ENCODE measurements at places on chromosomes 16 and 17.

DNA sequence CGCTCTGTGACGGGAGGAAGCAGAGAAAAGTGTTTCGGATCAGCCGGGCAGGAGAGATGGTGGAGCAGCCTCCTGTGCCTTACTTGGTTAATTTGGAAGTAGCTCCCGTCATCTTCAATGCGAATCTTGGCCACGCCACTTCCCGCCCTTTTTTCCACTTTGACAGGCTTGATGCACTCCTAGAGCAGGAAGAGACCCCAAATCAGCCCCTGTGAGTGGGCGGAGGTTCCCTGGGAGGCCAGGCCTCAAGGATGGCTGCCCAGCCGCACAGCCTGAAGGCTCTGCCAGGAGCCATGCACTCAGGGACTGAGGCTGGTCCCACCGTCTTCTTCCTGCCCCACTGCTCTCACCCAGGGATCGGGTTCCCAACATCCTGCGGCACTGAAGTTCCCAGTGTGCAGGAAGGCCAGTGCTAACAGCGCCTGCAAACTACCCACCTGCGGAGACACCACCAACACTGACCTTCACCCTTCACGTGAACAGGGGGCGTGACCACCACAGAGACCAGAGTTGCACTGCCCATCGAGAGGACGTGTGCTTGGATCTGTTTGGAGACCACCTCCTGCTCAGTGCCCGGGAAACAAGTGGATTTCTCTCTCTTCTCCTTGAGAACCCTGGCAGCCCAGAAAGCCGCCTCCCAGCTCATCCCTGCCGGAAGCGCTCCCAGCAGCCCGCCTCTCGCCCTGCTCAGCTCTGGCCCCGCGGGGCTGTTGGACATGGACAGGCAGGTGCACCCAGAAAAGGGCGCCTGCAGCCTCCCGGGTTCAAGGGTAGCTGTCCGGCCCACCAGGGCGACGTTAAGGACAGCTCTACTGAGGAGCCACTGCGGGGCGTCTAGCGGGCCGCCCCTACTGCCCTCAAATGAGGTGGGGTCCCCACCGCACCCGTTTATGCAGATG is 988 bp downstream of the CIAO3 start:
- no peak for DNase-seq

GRCh38 chr16:58109330-58109729 is 19.9 kb downstream of the CFAP20 start:
- DNase-seq: no peak

DNA sequence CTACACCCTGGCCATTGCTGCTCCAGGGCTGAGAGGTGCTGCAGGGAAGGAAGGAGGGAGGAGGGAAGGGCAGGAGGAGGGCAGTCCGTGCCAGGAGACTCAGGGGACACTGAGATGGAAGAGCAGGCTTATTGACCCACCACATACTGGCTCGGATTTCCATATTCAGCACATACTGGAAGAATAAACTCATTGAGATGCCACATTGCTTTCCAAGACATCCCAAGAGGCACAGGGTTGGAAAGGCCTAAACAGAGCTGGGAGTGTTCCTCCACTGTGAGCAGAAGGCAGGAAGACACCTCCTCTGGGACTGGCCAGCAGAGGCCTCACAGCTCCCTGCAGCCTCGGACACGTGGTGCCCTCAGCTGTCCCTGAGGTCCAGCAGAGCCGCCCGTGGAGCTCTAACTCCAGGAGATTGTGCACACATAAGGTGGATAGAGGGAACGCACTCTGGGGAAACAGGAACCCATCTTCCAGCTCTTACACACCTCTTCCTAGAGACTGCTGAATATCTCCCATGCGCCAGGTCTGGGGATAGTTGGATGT is 17.4 kb downstream of the CCDC182 start:
- no peak for DNase-seq

GRCh38 chr16:19118938-19119431 is 5.2 kb downstream of the ITPRIPL2 start:
- peak; percentile 56 for DNase-seq

DNA sequence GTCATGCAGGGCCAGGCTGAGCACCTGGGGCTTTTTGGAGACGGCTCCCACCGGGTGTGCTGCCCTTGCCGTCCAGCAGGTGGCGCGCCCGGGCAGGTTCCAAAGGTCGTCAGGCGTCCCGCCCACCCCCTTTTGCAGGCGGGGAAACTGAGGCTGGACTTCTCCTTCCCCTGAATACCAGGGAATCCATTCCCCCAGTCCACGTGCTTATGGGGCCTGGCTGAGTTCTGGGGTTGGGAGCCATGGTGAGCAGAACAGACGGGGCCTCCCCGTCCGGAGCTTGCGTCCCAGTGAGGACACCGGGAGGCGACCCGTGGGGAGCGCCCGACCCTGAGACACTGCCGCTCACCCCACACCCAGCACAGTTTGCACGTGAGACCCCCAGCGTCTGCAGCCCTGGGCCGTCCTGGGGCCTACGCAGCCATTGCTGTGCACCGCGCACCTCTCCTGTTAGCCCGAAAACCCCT is 51.8 kb upstream of the JPH3 start:
- peak; percentile 63 for DNase-seq

DNA sequence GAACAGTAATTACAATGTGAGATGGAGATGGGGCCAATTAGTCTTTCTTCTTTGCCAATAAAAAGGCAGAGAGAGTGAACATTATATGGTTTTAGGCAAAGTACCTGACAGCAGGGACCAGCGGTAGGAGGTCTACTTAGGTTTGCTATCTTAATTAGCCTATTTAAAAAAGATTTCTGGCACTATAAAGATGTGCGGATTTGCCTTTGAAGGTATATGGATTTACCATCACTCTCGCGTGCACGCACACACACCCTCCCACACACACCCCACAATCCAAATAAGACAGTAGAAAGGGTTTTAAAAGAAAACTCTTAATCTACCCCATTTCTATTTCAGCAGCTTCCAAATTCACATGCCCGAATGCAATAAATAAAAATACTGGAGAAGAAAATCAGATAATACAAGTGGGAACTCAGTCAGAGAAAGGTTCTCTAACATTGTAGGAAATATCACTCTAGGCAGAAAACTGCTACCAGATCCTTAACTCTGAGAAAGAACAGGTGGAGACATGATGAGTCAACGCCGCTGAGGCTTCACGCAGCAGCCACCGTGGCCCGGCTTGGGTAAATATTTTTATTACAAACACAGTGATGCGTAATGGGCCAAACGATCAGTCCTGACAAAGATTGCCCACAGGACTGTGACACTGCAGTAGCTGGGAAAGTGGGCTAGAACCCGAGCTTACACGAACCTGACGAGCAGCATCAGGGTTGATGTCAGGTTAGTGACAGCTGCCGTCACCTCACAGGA is 66.6 kb upstream of the AXIN2 start:
- no peak for DNase-seq

DNA sequence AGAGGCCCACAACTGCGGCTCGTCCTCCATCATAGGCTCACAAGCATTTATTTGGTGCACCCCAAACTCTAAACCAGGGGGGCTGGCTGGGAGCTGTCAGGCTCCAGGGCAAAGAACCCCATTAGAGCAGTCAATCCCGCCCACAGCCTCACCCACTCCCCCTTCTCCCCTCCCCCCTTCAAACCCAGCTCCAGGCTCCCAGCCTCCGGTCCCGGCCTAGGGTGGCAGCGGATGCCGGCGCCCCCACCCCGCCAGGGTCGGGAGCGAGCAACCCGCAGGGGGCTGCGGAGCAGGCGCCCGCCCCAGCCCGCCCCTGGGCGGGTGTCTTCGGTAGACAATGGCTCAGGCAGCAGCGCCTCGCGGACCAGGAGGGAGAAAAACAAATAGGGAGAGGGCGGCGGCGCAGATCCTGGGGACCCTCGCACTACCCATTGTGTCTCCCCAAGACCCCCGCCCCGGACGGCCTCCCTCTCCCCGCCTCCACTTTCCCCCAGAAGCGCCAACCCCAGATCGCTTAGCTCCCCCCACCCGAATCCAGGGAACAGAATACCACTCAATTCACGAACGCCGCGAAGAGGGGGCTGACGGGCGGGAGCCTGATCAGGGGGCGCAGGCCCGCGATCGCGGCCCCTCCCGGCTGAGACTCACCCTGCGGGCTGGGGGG is 572 bp downstream of the FAM171A2 start:
- DNase-seq: no peak

GRCh38 chr17:36188891-36189306 is 7.7 kb downstream of the CCL3L1 start:
- DNase-seq: peak; percentile 77

DNA sequence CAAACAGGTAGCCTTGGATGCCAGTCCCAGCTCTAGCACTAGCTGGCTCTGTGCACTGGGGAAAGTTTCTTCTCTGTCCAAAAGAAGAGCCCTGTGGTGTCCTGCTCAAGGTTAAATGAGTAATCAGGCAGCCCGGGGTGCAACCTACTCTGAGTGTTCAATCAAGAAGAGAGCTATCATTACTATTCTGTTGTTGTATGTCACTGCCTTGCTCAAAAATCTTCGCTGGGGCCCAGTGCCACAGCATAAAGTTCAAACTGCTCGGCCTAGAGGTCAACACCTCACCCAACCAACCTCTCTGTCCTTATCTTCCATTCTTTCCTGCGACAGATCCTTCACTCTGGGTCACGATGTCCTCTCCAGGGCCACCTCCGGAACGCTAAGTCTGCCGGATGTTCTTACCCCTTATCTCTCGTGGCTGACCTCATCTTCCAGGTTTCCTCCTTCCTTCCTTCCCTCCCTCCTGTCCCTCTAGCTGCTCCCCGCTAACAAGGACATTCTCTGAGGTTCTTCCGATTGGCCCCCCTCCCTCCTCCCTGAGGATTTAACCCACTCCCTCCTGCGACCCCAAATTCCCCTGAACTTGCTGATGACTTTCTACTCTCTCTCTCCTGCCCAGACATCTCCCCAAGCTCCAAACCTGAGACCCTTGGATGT is 4.4 kb downstream of the FDXR start:
- DNase-seq: no peak

DNA sequence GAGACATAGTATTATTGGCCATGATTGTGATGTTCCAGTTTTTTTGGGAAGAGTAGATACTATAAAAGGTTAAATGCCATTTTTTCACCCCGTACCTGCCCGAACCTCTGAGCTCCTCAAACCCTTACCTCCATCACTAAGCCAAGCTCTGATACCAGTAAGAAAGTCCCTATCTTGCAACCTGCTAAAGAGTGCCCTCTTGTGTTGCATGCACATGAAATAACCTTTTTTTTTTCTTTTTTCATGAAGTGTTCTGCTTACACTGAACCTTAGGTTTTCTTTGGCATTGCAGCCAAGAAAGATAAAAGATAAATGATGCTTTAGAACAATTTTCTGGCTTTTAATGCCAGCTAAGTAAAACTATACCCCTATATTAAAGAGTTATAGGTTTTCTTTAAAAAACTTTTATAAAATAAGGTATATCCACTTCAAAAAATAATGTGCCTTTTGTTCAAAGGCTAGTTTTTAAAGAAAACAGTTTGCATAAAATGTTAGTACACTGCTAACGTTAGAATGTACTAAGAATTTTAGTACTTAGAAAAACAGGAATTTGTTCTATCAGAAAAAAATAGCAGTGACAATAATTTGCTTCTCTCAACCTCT is 295.3 kb upstream of the PMFBP1 start:
- peak; percentile 4 for DNase-seq

GRCh38 chr16:1812732-1813163 is 13.9 kb downstream of the HAGH start:
- DNase-seq: peak; percentile 79

DNA sequence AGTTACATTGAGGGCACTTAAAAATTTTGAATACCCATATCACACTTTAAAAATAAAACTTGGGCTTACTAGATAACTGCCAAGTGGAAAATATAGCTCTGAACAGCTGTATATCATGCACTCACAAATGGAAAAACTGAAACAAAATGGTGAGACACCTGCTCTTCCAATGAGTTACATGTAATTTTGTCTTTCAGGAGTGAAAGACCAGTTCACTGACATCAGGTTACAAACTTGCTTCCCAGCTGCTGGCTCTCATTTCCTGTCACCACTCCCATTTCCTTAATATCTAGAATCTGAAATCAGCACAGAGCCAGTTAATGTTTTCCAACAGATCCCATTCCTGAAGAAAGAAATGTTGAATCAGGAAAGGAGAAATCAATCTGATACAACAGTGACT is 10.8 kb downstream of the CSNK2A2 start:
- no peak for DNase-seq

- no peak for DNase-seq
Measured at GRCh38 chr17:14143688-14144087, 74.4 kb downstream of the COX10 start.

GRCh38 chr16:50945171-50945570 is 203.3 kb downstream of the CYLD start:
- DNase-seq: no peak

DNA sequence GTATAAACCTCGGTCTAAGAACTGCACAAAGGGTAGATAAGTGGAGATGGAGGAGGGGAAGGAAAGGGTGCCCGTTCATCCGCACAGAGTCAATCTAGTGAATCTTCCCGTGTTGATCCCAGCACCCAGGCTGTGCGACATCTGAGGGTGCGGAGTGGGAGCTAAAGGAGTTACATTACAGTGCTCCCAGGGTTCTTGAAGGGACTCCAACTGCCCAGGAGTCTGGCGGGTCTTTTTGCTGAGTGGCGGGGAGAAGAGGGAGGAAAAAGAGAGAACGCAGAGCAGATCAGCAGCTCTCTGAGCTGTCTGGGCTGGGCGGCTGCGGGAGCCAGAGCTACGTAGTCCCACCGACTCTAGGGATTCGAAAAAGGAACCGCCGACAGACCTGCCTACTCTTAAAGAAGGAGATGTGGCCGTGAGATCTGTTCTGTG is 1.6 kb upstream of the CA10 start:
- DNase-seq: no peak

DNA sequence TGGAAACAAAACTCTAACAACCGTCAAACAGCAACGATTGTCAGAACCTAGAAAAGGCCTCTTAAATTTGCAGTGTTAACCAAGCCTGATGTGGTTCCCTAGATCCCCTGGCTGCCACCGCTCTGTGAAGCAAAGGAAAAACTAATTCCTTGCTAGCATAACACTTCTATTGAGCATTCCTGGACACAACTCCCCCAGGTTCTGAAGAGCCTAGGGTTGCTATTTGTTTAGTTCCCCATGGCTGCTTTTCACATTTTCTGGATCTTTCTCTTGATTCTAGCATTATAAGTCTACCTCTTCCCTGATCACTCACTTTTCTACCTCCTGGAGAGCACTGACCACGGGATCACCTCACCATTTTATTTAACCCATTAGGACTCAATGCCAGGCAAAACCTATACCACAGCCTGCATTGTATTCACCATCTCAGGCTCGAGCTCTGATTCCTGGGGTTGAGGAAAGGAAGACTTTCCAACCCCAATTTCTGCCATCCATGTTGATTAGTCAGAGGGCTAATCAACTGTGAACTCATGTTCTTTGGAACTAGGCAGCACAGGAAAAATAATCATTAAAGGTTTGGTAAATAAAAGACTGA is 692 bp upstream of the KCNJ16 start:
- no peak for DNase-seq

- no peak for DNase-seq
Measured at GRCh38 chr17:12592941-12593340, 72.7 kb upstream of the MYOCD start.
